ENCODE measurements at places on chromosomes 2 and 18. TPM values are rescaled to one million over a fixed set of nuclear protein-coding genes. Genes with fewer than 3 reads are reported as not detected.

Gene EML6
- total RNA-seq, result 2.2 TPM

Gene VIL1
- total RNA-seq, result not detected

Gene IL37
- not detected for total RNA-seq

Gene CTAGE1
- not detected for total RNA-seq

All from placental pericyte (primary cell).